CD4-positive, alpha-beta memory T cell (primary cell): ENCODE measurements at places on chromosomes 3 and 15. TPM values are rescaled to one million over a fixed set of nuclear protein-coding genes. Genes with fewer than 3 reads are reported as not detected.

DNA sequence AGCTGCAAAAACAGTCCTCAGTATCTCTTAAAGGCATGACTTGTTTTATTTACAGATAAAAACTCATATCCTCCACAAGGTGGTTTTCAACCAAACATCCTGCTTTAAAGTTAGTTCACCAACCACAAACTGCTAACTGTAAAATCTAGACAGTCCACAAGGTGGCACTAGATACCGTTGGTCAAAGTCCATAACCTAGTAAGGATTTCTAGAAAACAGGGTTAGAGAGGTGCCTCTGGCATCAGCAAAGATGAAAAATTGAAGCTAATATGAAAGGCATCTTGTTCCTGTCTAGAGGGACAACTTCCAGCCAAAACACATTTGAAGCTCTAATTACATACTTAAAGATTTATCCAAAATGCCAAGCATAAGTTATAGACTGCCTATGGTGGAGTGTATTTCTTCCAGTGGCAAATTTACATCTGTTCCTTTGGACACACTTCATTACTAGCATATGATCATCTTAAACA lies 56.0 kb downstream of the ZMAT3 start:
- H3K27me3 ChIP-seq: no peaks in the 10 kb centered on the region
- DNase-seq: peak; percentile 79
- no peak overlapping the region for H3K27ac ChIP-seq
- H3K4me3 ChIP-seq: no peak overlapping the region

GRCh38 chr15:75639191-75639708 lies 774 bp downstream of the IMP3 start:
- peak overlapping the region; percentile 81 for H3K27ac ChIP-seq
- no peak for DNase-seq
- H3K27me3 ChIP-seq: no peaks in the 10 kb centered on the region
- peak overlapping the region; percentile 96 for H3K4me3 ChIP-seq
- H3K4me1 ChIP-seq: peaks cover 40% of the 10 kb centered on the region

- no peaks in the 10 kb centered on the region for H3K27me3 ChIP-seq
- H3K36me3 ChIP-seq: no peaks in the 10 kb centered on the region
- no peak overlapping the region for H3K4me3 ChIP-seq
Observed at GRCh38 chr15:61038387-61038786, 190.7 kb downstream of the RORA start.

- no peak overlapping the region for H3K4me3 ChIP-seq
- H3K36me3 ChIP-seq: no peaks in the 10 kb centered on the region
- H3K27me3 ChIP-seq: no peaks in the 10 kb centered on the region
- no peaks in the 10 kb centered on the region for H3K4me1 ChIP-seq
- DNase-seq: no peak
- no peak overlapping the region for H3K27ac ChIP-seq
Observed at GRCh38 chr3:39850716-39851032, 41.3 kb downstream of the MYRIP start.

- H3K36me3 ChIP-seq: no peaks in the 10 kb centered on the region
- no peak overlapping the region for H3K4me3 ChIP-seq
- no peak for DNase-seq
Observed at GRCh38 chr15:35104526-35105147, 19.5 kb upstream of the NANOGP8 start.

DNA sequence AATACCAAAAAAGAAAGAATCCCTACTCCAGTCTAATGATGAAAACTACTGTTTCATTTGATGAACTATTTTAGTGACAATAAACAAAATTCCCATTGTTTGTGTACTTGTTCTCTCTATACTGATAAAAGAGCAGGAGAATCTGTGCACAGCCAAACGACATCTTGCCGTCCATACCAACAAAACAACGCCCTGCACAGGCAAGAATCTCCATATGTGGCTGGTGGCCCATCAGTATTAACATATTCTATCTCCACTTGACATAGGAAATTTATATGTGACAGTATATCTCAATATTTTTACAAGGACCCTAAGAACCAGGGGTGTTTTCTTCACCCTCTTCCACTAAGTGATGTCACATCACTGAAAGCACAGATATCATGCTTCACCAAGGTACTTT lies 279.5 kb downstream of the ULK4 start:
- H3K27me3 ChIP-seq: no peaks in the 10 kb centered on the region
- no peak for DNase-seq
- H3K4me1 ChIP-seq: no peaks in the 10 kb centered on the region
- no peak overlapping the region for H3K27ac ChIP-seq
- H3K4me3 ChIP-seq: no peak overlapping the region

- no peaks in the 10 kb centered on the region for H3K36me3 ChIP-seq
- H3K27ac ChIP-seq: no peak overlapping the region
- H3K4me1 ChIP-seq: peaks cover 12% of the 10 kb centered on the region
- no peak for DNase-seq
Observed at GRCh38 chr15:73915082-73915481, 11.2 kb upstream of the LOXL1 start.

- H3K4me1 ChIP-seq: no peaks in the 10 kb centered on the region
- H3K4me3 ChIP-seq: no peak overlapping the region
- no peaks in the 10 kb centered on the region for H3K36me3 ChIP-seq
- no peak overlapping the region for H3K27ac ChIP-seq
- peaks cover 4% of the 10 kb centered on the region for H3K27me3 ChIP-seq
- DNase-seq: no peak
Observed at GRCh38 chr3:62876064-62876463, 848 bp upstream of the CADPS start.

GRCh38 chr3:43921056-43921648 lies 230.4 kb downstream of the ABHD5 start:
- H3K27me3 ChIP-seq: peaks cover 7% of the 10 kb centered on the region
- no peaks in the 10 kb centered on the region for H3K36me3 ChIP-seq
- H3K4me1 ChIP-seq: no peaks in the 10 kb centered on the region
- H3K27ac ChIP-seq: no peak overlapping the region
- DNase-seq: no peak
- H3K4me3 ChIP-seq: no peak overlapping the region

GRCh38 chr3:88059380-88060170 lies 520 bp downstream of the ZNF654 start:
- no peaks in the 10 kb centered on the region for H3K27me3 ChIP-seq
- peaks cover 71% of the 10 kb centered on the region for H3K4me1 ChIP-seq
- peak; percentile 47 for DNase-seq
- H3K36me3 ChIP-seq: peaks cover 12% of the 10 kb centered on the region
- H3K27ac ChIP-seq: peak overlapping the region; percentile 75

GRCh38 chr15:65171428-65171827 lies 13.7 kb downstream of the CLPX start:
- no peaks in the 10 kb centered on the region for H3K27me3 ChIP-seq
- H3K27ac ChIP-seq: no peak overlapping the region
- H3K4me3 ChIP-seq: no peak overlapping the region
- DNase-seq: no peak
- H3K36me3 ChIP-seq: peaks cover 41% of the 10 kb centered on the region
- H3K4me1 ChIP-seq: no peaks in the 10 kb centered on the region

Gene BFSP2
- not detected for total RNA-seq

Gene NDUFB5
- total RNA-seq: 63.6 TPM

Gene EHHADH
- total RNA-seq: 1.6 TPM

Gene CCR1
- 2.0 TPM for total RNA-seq
